NCI-H524 (cell line): ENCODE measurements at places on chromosomes 1 and 21.

DNA sequence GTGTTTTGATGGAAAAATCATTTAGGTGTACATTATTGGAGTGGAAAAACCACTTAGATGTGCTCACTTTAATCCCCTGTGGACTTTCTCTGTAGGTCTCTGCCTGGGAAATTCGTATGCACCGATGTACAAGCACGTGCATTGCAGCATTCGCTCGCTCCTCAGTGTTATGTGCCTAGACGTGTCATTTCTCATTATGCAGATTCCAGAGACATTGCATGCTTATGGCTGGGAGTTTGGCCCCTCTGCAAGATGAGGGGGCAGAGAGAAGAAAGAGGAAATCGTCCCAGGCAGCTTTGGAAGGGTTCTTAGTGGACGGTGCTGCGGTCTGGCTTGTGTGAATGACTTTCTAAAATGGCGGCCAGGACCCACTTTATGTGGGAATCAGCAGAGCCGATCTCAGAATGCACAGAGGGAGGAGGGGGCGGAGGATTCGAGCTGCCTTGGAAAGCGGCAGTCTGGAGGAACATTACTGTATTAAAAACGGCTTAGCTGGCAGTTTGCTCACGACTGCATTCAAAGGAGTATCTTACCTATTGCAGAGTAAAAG is 2.3 kb downstream of the SPEN start:
- peak; percentile 88 for DNase-seq

DNA sequence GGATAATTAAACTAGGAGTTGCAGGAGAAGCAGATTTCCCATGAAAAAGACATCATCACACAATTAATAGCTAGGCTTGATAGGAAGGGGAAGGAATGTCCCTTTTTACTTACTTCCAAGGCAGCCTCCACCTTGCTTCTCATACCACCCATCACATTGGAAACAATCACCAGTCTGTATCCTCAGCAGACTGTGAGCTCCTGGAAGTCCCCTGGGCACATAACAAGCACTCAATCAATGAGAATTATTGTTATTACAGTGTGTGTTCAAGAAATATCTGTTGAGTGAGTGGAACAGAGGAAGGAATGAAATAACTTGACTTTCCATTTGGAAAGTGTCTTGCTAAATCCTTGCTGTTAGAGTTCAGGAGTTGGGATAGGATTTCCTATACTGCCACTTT is 36.2 kb downstream of the HIVEP3 start:
- DNase-seq: no peak

GRCh38 chr1:170671629-170671963 is 7.7 kb downstream of the PRRX1 start:
- DNase-seq: no peak

DNA sequence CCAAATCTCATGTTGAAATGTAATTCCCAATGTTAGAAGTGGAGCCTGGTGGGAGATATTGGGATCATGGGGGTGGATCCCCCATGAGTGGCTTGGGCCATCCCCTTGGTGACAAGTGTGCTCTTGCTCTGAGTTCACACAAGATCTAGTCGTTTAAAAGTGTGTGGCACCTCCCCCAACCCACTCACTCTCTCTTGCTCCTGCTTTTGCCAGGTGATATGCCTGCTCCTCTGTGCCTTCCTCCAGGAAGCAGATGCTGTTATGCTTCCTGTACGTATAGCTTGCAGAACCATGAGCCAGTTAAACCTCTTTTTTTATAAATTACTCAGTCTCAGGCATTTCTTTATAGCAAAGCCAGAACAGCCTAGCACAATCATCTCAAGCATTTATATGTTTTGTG is 23.0 kb upstream of the HSPA13 start:
- DNase-seq: no peak

- DNase-seq: no peak
These were observed 204 bp downstream of the CIART start for GRCh38 chr1:150282558-150282958.

- DNase-seq: no peak
These were observed 18.7 kb downstream of the STK40 start for GRCh38 chr1:36367066-36367465.

DNA sequence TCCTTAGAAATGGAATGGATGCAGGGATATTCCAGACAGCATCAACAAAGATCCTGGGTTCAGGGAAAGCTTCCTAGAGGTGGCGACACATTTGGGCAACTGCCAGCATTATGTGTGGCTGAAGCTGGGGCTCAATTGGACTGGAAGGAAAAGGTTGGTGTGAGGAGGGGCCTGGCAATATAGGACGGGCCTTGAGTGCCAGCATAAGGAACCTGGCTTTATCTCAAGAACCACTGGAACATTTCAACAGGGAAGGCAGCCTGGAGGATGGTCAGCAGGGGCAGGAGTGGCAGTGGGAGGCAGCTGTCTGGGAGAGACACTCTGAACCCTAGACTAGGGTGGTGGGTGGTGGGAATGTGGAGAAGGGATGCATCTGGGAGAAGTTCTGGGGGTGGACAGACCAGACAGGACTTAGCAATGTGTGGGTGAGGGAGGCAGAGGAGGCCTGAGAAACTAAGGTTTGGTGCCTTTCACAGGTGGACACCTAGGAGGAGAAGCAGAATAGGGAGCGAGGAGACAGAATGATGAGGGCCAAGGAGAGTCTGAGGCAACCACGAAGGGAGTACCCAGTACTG is 3.5 kb downstream of the SH3BGRL3 start:
- DNase-seq: no peak

DNA sequence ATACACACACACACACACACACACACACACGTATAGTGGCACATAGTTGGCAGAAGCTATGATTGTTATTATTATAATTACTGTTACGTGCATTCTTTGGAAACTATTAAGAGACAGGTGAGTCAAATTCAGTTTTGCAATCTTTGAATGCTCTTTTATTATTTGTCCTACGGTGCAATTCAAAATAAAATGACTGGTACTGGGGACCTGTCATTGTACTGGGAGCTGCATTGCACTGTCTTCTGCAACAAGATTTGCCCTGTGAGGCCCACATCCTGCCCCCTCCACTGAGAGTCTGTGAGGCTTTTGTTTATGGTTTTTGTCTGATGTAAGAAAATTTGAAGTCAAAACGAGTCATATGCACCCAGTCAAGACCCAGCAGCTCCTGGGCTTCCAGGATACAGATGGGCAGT is 1.9 kb downstream of the LY9 start:
- no peak for DNase-seq

DNA sequence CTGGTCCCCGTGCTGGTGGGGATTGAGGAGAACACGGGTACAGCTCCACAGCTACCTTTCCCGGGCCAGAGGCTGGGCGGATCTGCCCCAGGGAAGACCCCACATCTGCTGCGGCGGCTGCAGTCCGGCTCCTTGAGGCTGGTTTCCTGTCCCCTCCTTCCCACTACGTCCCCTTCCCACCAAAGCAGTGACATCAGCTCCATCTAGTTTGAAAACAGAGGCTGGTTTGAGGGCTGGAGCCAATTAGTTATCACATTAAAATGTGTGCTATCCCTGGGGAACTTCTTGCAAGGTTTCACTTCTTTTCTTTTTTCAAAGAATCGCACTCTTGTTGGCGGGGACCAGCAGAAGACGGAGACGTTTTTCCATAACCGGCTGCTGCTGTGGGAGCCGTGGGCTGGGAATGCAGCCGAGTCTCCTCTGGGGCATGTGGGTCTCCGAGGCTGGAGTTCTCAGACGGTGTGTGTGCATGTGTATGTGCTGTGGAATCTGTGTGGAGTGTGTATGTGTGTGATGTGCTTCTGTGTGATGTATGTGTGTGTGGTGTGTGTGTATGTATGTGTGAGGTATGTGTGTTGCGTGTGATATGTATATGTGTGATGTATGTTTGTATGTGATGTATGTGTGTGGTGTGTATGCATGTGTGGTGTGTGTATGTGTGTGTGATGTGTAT is 8.9 kb upstream of the PCBP3 start:
- no peak for DNase-seq

GRCh38 chr1:76343356-76343755 is 268.8 kb downstream of the ST6GALNAC3 start:
- no peak for DNase-seq

DNA sequence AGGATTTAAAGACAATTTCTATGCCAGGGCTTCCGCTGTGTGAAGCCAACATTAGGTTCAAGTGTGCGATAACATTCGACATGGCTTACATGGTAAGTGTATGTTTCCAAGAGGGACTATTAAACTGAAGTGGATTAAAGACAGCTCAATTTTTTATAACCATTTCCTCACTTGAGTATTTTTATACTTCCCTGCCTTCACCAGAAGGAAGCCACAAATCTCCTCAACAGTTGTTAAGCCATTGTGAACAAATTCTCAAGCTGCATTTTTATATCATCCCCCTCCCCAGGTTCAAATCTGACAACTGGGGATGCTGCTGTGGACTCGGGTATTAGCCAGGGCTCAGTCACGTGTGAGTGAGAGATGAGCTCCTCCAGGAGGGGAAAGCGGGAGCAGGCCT is 116.3 kb downstream of the RHOU start:
- peak; percentile 73 for DNase-seq

- no peak for DNase-seq
These were observed 340.1 kb downstream of the MATN1 start for GRCh38 chr1:30383221-30383711.

DNA sequence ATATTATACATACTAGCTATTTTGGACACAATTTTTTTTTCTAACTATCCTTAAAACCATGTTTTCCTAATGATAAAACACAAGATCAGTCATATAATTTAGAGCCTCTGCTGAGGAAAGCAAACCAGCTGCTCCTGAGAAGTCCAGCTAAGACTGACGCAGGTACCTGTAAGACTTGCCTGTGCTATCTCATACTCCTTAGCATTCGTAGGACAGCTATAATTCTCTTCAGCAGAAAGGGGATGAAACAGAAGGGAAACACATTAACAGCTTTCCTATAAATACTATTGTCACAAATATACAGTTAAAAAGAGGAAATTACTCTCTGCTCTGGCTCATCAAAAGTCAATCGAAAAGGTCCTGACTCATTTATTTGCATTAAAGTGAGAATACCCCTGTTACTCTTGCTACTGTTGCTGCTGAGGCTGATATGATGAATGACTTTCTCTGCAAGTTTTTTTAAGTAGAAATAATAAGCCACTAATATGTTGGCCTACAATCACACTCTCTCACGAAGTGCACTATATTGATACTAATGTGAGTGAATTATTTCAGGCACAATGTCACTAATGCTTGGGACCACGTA is 757.1 kb downstream of the KCNT2 start:
- DNase-seq: no peak

- peak; percentile 3 for DNase-seq
These were observed 69.6 kb downstream of the PIK3R3 start for GRCh38 chr1:46062651-46063319.

- no peak for DNase-seq
These were observed 45.1 kb downstream of the ATP2B4 start for GRCh38 chr1:203671521-203672278.

DNA sequence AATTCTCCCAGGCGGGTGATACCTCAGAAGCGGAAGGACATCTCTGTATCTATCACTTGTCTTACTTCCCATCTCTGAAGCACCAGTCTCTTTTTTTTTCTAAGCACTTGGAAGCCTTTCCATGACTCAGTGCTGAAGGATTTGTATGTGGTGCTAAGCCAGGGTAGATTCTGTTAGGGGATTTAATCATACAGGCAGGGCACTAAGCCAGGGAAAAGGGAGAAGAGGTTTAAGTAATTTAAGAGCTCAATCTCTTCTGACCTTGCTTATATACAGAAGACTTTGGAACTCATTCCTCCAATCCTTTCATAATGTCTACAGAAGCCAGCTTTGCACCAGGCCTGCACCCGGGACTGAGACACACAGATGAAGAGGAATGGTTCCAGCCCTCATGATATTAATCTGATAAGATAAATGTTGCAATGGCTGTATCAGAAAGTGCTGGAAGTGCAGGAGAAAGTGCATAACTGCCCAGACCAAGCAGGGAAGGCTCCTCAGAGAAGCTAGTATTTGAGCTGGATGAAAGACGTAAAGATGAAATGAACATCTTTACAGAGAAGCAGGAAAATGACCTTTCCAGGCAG is 11.0 kb downstream of the FAM163A start:
- DNase-seq: no peak

DNA sequence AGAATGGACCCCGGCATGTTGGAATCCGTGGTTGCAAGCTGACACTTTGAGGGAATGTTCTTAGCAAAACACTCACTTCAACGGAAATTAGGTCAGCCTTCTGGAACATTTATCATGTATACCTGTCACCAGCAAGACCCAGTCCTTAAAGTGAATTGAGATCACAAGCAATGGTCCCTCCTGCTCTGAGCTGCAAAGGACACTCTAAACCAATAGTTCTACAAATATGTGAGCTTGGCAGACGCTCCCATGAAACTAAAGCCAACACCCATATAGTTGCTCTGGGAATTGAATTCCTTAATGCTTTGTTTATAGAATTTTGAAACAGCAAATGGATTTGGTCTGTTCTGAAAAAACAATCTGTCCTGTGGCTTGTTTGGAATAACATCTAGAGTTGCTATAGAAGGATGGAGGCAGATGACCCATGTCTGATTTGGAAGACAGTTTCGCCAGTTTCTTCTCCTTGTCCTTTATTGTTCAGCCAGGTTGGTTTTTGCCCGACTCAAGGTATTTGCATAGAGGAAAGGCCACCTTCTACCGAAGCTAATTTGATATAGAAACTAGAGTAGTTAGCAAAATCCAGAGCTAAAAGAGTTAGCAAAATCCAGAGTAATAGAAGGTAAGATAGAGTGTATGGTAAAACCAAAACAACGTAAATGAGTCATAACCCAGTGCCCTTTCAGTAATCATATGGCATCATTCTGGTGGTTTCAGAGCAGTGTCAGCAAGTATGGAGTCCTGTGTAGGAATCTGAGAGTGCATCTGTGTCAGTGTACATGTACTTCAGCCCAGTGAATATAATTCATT is 236.2 kb downstream of the NFIA start:
- DNase-seq: no peak

DNA sequence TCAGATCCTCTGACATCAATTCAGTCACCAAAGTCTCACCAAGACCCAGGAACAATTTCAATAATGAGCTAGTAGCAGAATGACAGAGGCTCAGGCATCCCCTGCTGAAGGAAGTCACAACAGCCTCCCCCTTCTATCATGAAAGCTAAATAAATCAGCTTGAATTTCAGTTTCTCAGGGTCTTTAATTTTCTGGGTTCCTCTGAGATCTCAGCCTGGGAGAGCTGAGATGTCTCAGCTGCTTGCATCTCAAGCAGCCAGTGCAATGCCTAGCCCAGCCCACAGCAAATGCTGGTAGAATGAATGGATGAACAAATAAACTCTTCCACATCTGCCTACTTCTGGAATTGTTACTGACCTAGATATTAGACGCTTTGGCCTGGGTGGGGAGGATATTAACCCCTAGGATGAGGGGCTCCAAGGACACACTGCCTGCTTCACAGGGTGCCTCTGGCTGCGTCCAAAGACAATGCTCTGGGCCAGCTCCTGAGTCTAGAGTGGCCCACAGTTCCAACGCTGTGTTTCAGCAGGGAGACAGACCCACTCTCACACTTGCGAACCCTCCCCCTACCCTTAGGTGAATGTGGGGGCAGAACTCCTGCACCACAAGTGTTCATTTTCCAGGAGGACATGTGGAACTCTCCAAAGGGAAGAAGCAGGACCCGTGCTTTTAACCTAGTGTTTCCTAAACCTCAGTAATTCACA is 11.2 kb upstream of the LORICRIN start:
- no peak for DNase-seq
